ENCODE measurements at places on chromosomes 13 and 19. TPM values are rescaled to one million over a fixed set of nuclear protein-coding genes. Genes with fewer than 3 reads are reported as not detected.

DNA sequence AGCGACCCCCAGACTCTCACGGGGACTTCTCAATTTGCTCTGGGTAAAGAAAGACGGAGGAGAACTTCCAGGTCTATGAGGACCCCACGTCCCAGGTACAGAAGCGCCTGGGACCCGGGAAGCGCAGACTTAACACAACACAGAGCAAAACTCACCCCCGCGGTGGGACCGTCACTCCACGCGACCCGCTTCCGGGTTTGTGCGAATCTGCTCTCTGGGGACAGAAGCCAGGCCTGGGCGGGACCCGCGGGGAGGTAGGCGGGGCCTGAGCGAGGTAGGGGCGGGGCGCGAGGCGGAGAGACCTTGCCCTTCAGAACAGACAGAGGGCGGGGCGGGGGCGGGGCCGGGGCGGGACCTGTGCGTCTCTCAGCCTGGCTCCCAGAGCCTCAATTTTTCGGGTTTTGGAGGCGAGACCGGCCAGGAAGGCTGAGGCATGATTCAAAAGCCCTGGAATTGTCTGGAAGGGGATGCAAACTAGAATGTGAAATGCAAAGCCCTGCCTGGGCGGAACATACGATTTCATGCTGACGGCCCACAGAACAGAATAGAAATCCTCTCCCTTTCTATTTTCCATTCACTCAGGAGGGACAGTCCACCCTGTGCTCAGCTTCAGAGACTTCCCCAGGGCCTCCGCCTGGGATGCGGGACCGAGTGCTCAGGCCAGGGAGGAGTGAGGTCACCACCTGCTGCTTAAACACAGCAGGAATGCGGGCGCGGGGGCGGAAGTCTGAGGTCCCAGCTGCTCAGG, 19.3 kb upstream of the ZNF888 start:
- H3K36me3 ChIP-seq: peaks cover 16% of the 10 kb centered on the region
- DNase-seq: peak; percentile 99
- peaks cover 3% of the 10 kb centered on the region for H3K4me1 ChIP-seq
- H3K27me3 ChIP-seq: no peaks in the 10 kb centered on the region

DNA sequence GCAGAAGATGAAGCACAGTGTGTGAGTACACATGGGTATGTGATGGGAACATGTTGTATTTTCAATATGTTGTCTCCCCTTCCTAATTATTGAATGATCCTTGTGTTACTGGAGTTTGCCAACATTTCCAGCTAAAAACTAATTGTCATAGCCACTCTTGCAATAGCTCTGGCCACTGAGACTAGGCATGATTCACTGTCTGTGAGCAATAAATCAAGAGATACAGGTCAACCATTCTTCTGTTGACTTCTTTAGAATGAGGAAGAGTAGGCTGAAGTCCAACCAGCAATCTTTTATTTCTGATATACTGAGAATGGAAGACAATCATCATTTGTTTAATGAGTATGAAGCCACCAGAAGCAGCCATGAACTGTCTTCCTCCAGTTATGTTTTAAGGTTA, 413.9 kb downstream of the SLITRK5 start:
- no peak overlapping the region for H3K4me3 ChIP-seq
- H3K36me3 ChIP-seq: no peaks in the 10 kb centered on the region

- no peak for DNase-seq
- H3K27ac ChIP-seq: no peak overlapping the region
- no peaks in the 10 kb centered on the region for H3K27me3 ChIP-seq
Measured at GRCh38 chr19:32165750-32166149, 179.7 kb upstream of the ZNF507 start.

GRCh38 chr13:47959468-47960247, 41.4 kb downstream of the SUCLA2 start:
- no peak for DNase-seq
- H3K4me3 ChIP-seq: peak overlapping the region; percentile 57
- H3K27ac ChIP-seq: no peak overlapping the region
- peaks cover 97% of the 10 kb centered on the region for H3K36me3 ChIP-seq

DNA sequence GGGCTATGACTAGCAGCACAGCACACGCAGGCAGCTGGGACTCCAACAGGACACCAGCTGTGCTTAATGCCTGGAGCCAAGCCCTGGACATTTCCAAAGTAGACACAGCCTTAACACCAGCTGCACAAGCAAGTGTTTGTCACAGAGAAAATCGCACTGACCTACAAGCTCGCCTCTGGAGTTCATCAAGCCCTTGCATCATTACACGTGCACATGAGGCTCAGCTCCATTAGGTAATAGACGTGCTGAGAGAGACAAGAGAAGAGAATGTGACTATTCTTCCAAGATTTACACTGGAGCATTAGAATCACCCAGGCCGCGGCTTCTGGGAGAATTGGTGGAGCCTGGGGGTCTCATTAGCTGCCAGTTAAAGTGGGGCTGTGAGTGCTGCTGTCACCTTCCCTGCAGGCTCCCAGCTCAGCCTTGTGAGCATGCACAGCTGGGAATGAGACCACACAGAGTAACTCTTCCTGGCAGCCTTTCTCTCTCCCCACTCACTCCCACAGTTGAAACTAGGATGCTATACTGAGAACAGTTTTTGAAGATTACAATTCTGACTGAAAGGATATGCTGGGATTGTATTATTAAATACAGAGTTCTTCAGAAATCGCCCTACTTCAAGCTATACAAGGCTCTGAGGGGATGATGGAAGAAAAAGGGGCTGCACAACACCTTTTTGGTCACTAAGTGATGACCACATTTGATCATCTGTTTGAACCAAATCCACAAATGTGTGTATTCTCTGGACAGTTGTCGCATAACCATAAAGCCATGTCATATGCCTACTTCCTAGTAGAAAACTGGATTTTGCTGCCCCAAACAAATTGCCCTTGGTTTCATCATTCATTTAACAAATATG, 10.5 kb downstream of the STOML3 start:
- peaks cover 5% of the 10 kb centered on the region for H3K4me1 ChIP-seq
- no peak overlapping the region for H3K4me3 ChIP-seq
- no peaks in the 10 kb centered on the region for H3K27me3 ChIP-seq
- DNase-seq: no peak
- no peaks in the 10 kb centered on the region for H3K36me3 ChIP-seq

DNA sequence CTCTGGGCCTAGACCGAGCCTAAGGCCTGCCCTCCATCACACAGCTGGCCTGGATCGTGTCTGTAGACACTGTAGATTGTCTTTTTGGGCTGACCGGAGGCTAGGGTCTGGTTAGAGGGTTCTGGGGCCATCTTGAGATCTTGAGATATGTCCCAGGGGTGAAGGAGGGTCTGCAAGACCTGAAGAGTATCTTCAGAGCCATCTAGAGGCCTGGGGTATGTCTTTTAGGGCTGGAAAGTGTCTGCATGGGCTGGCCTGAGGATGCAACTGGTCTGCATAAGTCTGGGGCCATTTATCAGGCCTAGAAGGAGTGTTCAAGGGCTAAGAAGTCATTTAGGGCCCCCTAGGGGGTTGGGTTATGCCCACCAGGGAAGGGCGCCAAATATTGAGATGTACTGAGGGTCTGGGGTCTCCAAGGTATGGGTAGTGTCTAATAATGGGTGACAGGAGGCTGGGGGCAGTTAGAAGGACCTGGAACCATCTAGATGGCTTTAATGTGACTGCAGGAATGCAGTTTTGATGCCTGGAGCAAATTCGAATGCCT, 555 bp downstream of the SCAF1 start:
- H3K4me1 ChIP-seq: peaks cover 4% of the 10 kb centered on the region
- peaks cover 34% of the 10 kb centered on the region for H3K36me3 ChIP-seq
- no peaks in the 10 kb centered on the region for H3K27me3 ChIP-seq
- H3K4me3 ChIP-seq: peak overlapping the region; percentile 97

Gene DMRTC2
- total RNA-seq: not detected

Gene RAB3D
- 33.8 TPM for total RNA-seq

Gene SCGB2B2
- not detected for total RNA-seq

Gene ZNF429
- total RNA-seq: 23.2 TPM

Gene NLRP11
- total RNA-seq: not detected
